ENCODE measurements at places on chromosomes 6 and 20. TPM values are rescaled to one million over a fixed set of nuclear protein-coding genes. Genes with fewer than 3 reads are reported as not detected.

KHDRBS2 gene
- total RNA-seq = 3.5 TPM

GRCh38 chr6:129253727-129254126, 370.8 kb downstream of the LAMA2 start:
- H3K36me3 ChIP-seq = no peaks in the 10 kb centered on the region
- H3K27me3 ChIP-seq = no peaks in the 10 kb centered on the region
- no peak overlapping the region for H3K4me3 ChIP-seq
- no peaks in the 10 kb centered on the region for H3K4me1 ChIP-seq
- no peak overlapping the region for H3K27ac ChIP-seq

DNA sequence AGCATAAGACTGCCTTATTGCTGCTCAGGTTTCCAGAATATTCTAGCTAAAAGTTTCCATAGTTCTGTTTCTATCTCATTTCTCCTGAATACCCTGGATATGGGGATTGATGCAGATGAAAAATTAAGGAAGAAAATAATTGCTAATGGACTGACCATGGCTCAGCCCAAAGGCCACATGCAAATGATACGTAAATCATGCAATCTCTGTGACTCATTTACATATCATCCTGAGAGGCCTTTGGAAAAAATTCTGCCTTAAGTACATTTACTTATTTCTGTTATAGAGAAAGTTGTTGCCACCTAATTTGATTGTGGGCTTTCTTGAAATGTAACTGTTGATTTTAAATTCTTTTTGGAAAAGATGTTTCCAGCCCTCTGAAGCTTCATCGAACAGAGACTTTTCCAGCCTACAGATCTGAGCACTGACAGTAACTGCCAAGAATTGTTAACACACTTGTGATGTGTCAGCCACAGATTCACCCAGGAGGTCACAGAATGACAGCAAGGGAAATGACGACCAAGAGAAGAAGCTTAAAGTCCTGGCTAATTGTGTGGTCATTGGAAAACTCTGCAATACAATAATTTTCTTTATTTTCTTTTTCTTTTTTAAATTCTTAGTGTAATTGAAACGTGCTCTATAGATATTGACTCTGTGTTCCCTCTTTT, 174.8 kb downstream of the DOK5 start:
- H3K4me3 ChIP-seq = no peak overlapping the region
- no peak for DNase-seq
- no peaks in the 10 kb centered on the region for H3K36me3 ChIP-seq
- H3K27me3 ChIP-seq = no peaks in the 10 kb centered on the region
- peaks cover 3% of the 10 kb centered on the region for H3K4me1 ChIP-seq

GRCh38 chr6:158047127-158047518, 65.5 kb downstream of the SYNJ2 start:
- no peak for DNase-seq
- no peaks in the 10 kb centered on the region for H3K27me3 ChIP-seq
- no peaks in the 10 kb centered on the region for H3K4me1 ChIP-seq
- H3K36me3 ChIP-seq = peaks cover 20% of the 10 kb centered on the region
- no peak overlapping the region for H3K27ac ChIP-seq

GRCh38 chr6:27163834-27164233, 83.7 kb upstream of the PRSS16 start:
- H3K27ac ChIP-seq = no peak overlapping the region
- no peak for DNase-seq
- no peak overlapping the region for H3K4me3 ChIP-seq
- H3K36me3 ChIP-seq = no peaks in the 10 kb centered on the region
- no peaks in the 10 kb centered on the region for H3K4me1 ChIP-seq
- no peaks in the 10 kb centered on the region for H3K27me3 ChIP-seq

DNA sequence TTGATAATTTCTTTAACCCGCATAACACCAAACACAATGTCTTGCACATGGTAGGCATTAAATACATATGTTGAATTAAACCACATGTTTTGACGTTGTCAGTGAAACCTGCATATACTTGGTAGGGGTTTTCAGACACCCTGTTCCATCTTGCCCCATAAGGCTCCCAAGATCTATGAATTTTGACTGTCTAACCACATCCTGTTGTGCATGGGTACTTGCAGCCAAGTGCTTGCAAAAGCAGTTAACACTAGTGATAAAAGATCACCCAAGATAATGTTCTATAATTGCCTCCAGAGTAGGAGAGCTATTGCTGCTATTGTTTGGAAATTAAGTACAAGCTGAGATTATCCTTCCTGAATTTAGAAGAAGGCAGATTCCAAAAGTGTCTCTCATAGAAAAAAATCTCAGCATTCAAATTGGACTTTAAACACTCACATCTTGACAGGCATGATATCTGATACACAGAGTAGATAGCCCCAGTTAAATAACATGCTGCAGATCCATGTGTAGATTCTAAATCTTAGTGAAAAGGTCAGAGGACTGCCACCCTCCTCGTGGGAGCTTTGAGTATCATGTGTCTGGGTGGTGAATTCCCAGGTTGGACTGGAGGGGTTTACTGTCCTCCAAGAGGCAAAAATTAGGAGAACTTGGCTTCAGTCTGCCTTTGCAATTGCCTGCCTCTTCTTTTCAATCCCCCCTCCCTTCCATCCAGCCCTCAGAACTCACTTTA, 25.8 kb upstream of the CCN6 start:
- H3K27ac ChIP-seq = no peak overlapping the region
- H3K4me1 ChIP-seq = no peaks in the 10 kb centered on the region
- H3K4me3 ChIP-seq = no peak overlapping the region
- no peaks in the 10 kb centered on the region for H3K27me3 ChIP-seq

TCF15 gene
- total RNA-seq = 0.52 TPM

- no peaks in the 10 kb centered on the region for H3K27me3 ChIP-seq
- H3K4me1 ChIP-seq = peaks cover 5% of the 10 kb centered on the region
- no peak overlapping the region for H3K4me3 ChIP-seq
Observed at GRCh38 chr6:25156123-25156522, 123.1 kb upstream of the CARMIL1 start.

GRCh38 chr6:43972913-43973300, 154.3 kb downstream of the MRPL14 start:
- H3K4me3 ChIP-seq = no peak overlapping the region
- H3K4me1 ChIP-seq = peaks cover 17% of the 10 kb centered on the region
- H3K36me3 ChIP-seq = no peaks in the 10 kb centered on the region
- H3K27me3 ChIP-seq = no peaks in the 10 kb centered on the region
- H3K27ac ChIP-seq = peak overlapping the region; percentile 27

DNA sequence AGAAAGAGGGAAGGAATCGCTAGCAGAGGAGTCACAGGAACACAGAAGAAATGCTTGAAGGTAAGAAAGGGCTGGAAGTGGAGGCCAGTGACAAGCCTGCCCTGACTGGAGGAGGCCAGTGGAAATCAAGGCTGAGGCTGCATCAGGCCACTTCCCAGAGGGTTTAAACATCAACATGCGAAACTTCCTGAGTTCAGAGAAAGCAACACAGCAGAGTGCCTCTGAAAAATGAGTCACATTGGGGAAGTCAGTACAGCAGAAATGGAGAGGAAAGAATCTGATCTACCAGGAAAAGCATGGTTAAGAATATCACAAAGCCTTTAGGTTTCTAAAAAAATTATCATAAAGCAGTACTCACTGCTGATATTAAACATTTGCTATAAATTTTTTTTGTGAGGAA, 23.3 kb downstream of the NAPB start:
- no peaks in the 10 kb centered on the region for H3K27me3 ChIP-seq
- no peak for DNase-seq
- H3K36me3 ChIP-seq = no peaks in the 10 kb centered on the region
- H3K4me1 ChIP-seq = peaks cover 8% of the 10 kb centered on the region
- H3K27ac ChIP-seq = no peak overlapping the region

GRCh38 chr20:46997187-46997586, 102.5 kb downstream of the EYA2 start:
- H3K4me3 ChIP-seq = no peak overlapping the region
- H3K27ac ChIP-seq = no peak overlapping the region
- no peak for DNase-seq
- no peaks in the 10 kb centered on the region for H3K27me3 ChIP-seq
- no peaks in the 10 kb centered on the region for H3K4me1 ChIP-seq

- H3K27ac ChIP-seq = no peak overlapping the region
- no peak for DNase-seq
- no peaks in the 10 kb centered on the region for H3K36me3 ChIP-seq
- H3K27me3 ChIP-seq = no peaks in the 10 kb centered on the region
Observed at GRCh38 chr6:139605350-139605749, 230.9 kb upstream of the CITED2 start.

- peaks cover 18% of the 10 kb centered on the region for H3K4me1 ChIP-seq
- no peak overlapping the region for H3K27ac ChIP-seq
- H3K27me3 ChIP-seq = no peaks in the 10 kb centered on the region
- no peaks in the 10 kb centered on the region for H3K36me3 ChIP-seq
- H3K4me3 ChIP-seq = no peak overlapping the region
- DNase-seq = no peak
Observed at GRCh38 chr6:139904158-139904533, 529.7 kb upstream of the CITED2 start.

DNA sequence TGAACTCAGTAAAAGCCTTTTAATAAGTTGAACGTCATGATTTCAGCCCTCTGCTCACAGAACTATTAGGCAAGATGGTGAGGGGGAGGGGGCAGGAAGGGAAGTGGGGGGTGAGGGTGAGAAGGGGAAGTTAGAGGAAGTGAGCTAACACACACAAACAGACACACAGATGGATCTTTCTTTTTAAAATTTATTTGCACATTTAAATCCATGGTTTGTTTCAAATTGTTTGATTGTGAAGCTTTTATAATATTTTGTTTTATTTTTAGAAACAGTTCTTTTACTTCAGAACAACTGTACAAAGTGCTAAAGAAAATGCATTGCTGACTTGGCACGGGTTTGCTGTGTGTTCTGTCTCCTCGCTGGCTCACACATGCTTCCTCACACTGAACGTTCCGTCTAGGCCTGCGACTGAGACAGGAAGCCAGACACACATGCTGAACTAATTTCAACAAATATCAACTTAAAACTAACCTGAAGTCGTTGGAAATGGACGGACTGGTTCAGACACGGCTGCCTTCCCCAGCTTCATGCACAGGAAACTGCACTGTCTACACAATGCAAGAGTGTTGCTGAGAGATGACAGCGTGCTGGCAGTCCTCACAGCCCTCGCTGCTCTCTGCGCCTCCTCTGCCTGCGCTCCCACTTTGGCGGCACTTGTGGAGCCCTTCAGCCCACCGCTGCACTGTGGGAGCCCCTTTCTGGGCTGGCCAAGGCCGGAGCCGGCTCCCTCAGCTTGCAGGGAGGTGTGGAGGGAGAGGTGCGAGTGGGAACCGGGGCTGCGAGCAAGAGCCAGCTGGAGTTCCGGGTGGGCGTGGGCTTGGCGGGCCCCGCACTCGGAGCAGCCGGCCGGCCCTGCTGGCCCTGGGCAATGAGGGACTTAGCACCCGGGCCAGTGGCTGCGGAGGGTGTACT, 8.1 kb upstream of the ZBP1 start:
- H3K4me1 ChIP-seq = peaks cover 5% of the 10 kb centered on the region
- H3K27ac ChIP-seq = peak overlapping the region; percentile 94
- no peaks in the 10 kb centered on the region for H3K27me3 ChIP-seq
- no peaks in the 10 kb centered on the region for H3K36me3 ChIP-seq
- peak overlapping the region; percentile 1 for H3K4me3 ChIP-seq

DNA sequence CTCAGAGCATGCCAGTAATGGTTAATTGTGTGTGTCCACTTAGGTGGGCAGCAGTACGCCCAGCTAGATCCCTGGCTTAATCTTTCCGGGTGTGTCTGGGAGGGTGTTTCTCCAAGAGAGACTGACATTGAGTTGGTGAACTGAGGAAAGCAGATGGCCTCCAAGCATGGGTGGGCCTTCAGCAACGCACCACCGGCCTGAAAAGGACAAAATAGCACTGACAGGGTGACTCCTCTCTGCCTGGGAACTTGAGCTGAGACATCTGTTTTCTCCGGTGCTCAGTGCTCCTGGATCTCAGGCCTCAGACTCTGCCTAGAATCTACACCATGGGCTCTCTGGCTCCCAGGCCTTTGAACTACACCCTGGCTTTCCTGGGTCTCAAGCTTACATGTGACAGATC, 43.2 kb downstream of the C6orf118 start:
- no peak for DNase-seq
- H3K27me3 ChIP-seq = no peaks in the 10 kb centered on the region
- H3K4me3 ChIP-seq = no peak overlapping the region
- H3K4me1 ChIP-seq = no peaks in the 10 kb centered on the region
- no peak overlapping the region for H3K27ac ChIP-seq

DDO gene
- total RNA-seq = 2.3 TPM

DNA sequence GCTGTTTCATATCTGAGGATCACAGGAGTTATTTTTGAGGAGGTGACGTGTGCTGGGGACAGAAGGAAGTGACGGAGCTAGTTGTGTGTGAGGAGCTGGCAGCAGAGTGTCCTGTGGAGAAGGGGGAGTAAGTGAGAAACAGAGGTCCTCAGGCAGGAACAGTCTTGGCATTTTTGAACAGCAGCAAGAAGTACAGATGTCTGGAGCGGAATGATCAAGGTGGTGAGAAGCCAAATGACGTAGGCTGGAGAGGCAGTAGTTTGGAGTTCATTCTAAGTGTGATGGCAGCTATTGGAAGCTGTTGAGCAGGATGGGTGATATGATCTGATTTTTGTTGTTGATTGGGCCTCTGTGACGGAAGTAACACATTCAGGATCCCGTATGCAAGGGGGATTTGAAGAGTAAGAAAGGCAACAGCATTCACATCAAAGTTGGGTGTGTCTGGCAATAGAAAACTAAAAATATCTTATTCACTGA, 52.3 kb downstream of the SOBP start:
- no peak overlapping the region for H3K4me3 ChIP-seq
- no peak for DNase-seq
- no peaks in the 10 kb centered on the region for H3K4me1 ChIP-seq
- H3K27ac ChIP-seq = no peak overlapping the region
- H3K36me3 ChIP-seq = no peaks in the 10 kb centered on the region
- no peaks in the 10 kb centered on the region for H3K27me3 ChIP-seq

- H3K27me3 ChIP-seq = no peaks in the 10 kb centered on the region
- H3K27ac ChIP-seq = no peak overlapping the region
- no peaks in the 10 kb centered on the region for H3K36me3 ChIP-seq
- no peak overlapping the region for H3K4me3 ChIP-seq
- no peak for DNase-seq
Observed at GRCh38 chr20:37670351-37670791, 23.5 kb upstream of the CTNNBL1 start.

DNA sequence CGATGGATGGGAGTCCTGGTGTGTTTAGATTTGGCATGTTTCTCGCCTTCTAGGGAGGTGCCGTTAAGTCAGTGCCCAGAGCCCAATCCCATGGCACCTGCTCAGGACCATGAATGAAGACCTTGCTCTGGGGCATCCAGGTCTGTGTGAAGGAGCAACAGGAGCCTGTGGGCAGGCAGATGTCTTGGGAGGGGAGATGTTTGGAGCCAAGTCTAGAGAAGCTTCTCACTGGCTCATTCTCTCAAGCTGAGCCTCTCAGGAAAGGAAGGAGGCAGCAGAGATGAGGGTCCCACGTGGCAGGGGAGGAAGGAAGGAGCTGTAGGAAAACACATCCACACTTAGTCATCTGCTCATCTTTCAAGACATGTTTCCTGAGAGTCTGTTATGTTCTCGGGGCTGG, 9.5 kb upstream of the SIRPB1 start:
- H3K27ac ChIP-seq = no peak overlapping the region
- H3K27me3 ChIP-seq = peaks cover 15% of the 10 kb centered on the region
- DNase-seq = no peak
- no peaks in the 10 kb centered on the region for H3K36me3 ChIP-seq
- H3K4me1 ChIP-seq = peaks cover 26% of the 10 kb centered on the region

TMC2 gene
- not detected for total RNA-seq

Measured in left lung (tissue), 14 donors.